ENCODE measurements at places on chromosomes 4 and X.

GRCh38 chr4:149518471-149518870 lies 297.2 kb downstream of the IQCM start:
- DNase-seq: no peak

GRCh38 chr4:169245061-169245460 lies 25.7 kb downstream of the SH3RF1 start:
- no peak for DNase-seq

DNA sequence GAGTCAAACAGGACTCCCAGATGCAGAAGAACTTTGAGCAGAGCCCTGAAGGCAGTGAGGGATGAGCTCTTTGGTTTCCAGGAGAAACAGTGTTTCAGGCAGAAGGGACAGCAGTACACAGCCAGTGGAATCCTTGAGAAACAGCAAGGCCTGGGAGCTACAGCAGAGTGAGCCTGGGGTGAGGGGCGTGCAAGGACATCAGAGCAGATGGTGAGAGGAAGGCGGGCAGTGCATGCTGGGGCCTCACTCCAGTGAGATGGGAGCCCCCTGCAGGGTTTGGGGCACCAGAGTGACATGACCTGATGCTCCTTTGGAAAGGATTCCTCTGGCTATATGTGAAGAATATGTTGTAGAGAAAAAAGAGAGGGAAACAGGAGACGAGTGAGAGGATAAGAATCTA lies 98.1 kb upstream of the EGFL6 start:
- DNase-seq: no peak

- DNase-seq: no peak
Observed at GRCh38 chrX:143894938-143895337, 11.1 kb downstream of the UBE2NL start.

DNA sequence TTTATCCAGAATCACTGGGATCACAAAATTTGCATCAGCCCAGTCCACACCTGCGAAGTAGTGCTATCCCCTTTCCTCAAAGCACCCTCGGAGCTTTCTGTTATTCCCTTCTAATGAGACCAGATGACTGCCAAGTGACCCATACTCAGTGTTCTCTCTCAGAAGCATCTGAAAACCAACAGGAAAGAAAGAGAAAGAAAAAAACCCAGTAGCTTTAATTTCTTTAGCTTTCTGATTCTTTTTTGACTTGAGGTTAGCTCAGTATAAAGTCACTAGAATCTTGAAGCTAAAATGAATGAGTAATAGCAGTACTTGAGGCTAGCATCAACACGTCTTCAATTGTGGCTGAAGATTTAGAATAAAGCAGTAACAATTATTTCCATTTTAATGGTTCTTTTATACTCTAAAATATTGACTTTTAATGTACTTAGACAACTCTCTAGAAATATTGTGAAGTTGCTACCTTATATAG lies 124.4 kb downstream of the ANK2 start:
- DNase-seq: no peak

DNA sequence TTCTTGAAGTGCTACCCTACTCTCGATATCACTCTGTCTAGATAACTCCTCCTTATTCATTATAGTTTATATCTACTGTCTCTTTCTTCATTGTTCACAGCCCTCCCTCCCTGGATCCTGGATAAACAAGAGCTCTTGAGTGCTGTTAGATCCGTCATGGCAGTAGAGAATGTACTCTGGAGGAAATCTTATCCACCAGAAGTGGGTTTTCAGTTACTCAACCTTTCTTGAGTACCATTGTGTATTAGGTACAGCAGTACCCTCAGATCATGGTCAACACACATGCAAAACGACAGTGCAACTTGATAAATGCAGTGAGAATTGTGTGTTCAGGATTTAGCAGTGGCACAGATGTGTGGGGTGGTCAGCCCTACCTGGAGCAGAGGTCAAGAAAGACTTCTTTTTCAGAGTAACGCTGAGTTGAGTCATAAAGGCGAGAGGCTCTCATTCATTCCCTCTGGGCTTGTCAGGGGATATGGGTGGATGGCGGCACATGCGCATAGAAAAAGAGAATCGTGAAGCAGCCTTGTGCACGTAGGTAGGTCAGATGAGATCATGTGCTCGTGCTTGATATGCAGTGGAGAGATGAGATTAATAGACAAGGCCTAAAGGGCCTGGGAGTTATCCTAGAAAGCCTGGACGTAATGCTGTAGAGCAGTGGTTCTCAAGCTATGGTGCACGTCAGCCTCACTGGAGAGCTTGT lies 89.5 kb downstream of the SNX25 start:
- DNase-seq: no peak
